ENCODE measurements at places on chromosomes 7 and 10.

- no peak for DNase-seq
Measured at GRCh38 chr7:117096942-117097341, 143.6 kb downstream of the ST7 start.

GRCh38 chr10:124743191-124744101 is 732 bp downstream of the FAM53B start:
- no peak for DNase-seq

DNA sequence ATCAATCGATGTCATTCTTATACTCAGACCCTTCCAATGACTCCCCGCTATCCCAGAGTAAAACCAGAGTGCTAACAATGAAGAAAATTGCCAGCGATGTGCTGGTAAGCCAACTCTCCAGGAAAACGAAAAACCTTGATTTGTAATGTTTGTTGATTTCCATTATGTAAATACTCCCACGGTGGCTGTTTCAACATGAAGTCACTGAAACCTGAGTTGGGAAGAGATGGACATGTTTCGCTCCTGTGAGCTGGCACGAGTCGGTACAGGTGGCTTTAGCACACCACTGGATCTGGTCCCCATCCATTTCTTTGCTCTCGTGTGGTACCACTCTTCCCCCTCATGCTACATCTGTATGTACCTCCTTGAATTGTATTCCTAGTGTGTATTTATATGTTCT is 52.9 kb downstream of the AP3M1 start:
- no peak for DNase-seq

DNA sequence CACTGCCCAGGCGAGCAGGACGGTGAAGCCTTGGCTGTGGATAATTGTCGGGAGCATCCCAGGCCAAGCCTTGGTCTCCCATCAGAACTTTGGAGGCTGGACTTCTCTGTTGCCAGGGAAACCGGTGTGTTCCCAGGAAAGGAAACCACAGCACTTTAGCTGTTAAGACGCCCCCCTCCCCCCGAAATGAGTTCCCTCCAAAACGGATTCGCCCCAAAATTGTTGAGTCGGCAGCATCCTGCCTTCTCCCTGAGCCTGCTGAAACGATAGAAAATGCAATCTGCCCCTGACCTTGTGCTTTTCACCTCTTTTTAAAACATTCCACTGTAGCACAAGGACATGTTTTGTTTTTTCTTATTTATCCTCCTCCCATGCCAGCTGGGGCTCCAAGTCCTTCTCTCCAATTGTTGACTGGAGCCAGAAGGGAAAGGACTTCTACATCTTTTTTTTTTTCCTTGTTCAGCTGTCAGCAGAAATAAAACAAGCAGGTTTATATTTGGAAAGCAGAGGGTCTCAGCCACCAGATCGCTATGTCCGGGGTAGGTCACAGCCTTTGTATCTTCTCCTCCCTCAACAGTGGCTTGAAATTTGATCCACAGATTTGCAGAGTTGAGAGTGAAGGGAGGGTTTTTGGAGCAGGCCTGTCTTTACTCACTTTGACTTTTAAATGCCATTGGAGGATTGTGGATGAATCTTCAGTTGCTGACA is 116.5 kb downstream of the ZMIZ1 start:
- no peak for DNase-seq

DNA sequence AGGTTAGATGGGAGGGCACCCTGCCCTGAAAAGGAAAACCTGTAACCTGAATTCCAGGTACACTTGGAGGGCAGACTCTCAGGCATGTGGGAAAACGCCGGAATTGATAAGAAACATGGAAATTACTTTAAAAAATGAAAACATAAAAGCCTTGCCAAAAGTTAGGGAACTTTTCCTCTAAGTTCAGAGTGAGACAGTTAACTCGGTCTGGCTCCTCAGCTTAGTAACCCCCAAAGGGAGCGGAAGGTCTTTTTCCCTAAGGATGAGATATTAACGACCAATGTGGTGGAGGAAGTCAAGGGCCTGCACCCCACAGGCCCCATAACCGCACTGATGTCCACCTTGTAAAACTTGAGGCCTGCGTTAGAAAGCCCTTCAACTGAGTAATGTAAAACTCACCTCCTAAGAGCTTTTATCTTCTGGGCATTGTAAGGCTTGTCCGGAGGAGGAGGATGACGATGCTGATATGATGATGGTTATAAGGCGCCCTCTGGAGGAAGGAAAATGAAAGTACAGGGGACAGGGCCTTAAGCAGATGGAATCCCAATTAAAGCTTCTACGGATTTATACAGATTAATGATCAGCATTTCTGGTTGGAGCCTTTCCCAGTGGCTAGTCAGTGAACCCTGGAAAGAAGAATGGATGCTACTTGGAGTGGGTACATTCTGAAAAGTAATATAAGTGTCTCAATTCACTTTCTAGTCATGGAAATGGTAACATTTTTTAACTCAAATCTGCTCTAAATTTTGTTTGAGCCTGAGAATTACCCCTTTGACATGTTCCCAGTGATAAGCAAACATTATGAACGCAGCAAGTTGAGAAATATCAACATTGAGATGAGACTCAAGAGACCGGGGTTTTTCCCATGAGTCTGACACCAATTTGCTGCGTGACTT is 694 bp downstream of the COL1A2 start:
- no peak for DNase-seq

GRCh38 chr7:32661929-32662328 is 166.6 kb downstream of the AVL9 start:
- no peak for DNase-seq

- no peak for DNase-seq
Measured at GRCh38 chr7:92835851-92836488, 403 bp downstream of the CDK6 start.

- DNase-seq, result no peak
Measured at GRCh38 chr10:122264436-122264835, 6.7 kb upstream of the BTBD16 start.

DNA sequence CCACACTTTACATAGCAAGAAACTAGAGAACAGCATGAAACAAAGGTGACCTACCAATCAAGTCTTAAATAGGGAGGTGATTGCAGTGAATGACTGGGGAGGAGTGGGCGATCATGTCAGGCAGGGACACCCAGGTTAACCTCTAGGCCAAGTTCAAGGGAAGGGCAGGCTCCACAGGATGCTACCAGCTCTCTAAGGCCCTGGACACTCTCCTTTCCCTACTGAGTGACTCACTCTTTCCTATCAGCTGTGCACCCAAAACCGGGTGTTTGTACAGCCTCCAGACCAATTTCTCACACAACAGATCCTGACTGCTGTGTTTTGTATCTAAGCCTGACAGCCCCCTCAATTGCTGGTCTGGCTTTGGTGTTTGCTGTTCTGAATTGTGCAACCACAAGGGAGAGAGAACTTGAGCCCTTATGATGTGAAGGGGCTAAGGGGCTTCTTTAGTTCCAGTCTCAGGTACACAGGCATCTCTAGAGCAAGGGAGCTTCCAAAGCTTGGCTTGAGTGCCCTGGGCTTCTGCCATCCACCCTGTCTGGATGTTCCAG is 107.8 kb downstream of the TBXAS1 start:
- no peak for DNase-seq

GRCh38 chr10:61781969-61782403 is 119.3 kb downstream of the CABCOCO1 start:
- DNase-seq, result no peak

- no peak for DNase-seq
Measured at GRCh38 chr10:38102880-38103279, 8.7 kb downstream of the ZNF37A start.

DNA sequence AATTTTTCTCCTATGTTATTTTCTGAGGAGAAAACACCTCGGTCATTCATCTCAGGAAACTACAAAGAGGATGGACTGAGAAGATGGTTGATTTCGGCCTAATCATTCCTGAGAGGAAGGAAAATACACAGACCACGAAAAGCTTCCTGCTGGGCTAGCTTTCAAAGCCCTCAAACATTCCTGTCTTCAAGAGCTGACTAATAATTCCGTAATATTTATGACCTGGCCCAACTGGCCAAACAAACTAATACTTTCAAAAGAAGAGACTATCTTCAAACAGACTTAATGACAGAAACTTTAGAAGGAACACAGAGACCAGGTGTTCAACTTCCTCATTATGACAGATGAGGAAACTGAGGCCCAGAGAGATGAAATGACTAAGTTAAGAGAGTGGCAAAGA is 215.1 kb upstream of the FRMD4A start:
- DNase-seq, result no peak

DNA sequence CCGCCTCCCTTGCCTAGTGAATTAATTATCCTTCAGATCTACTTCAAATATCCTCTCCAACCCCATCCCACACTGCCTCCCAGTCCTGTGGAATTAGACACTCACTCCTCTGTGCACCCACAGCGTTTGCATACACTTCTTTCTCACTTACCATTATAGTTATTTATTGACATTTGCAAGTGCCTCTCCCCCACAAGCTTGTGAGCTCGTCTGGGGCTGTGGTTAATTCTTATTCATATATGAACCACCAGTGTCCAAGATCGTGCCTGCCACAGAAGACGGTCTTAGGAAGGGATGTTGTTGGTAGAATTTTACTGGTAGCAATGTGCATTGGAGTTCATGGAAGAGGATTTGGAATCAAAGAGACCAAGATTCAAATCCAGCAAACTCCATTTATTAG is 68.1 kb upstream of the AOAH start:
- no peak for DNase-seq

- no peak for DNase-seq
Measured at GRCh38 chr7:21580073-21580521, 37.3 kb downstream of the DNAH11 start.

DNA sequence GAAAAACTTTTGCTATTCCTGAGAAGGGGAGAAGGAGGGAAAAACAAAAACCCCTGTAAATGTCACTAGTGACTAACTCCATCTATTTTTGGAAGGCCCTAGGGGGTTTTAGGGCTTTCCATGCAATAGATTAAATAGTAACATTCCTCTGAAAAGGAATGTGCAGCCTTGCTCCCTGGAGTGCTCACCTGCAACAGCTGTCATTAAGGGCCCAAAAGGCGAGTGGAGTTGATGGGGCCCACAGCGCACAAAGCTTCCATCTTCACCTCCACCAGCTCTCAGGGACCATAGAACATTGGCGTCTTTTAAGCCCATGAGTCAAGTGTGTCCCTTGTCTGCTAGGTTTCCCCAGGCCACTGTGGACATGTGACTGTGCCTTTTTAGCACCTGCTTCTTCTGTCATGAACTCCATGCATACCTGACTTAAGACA is 58.0 kb upstream of the IL6 start:
- DNase-seq, result no peak

DNA sequence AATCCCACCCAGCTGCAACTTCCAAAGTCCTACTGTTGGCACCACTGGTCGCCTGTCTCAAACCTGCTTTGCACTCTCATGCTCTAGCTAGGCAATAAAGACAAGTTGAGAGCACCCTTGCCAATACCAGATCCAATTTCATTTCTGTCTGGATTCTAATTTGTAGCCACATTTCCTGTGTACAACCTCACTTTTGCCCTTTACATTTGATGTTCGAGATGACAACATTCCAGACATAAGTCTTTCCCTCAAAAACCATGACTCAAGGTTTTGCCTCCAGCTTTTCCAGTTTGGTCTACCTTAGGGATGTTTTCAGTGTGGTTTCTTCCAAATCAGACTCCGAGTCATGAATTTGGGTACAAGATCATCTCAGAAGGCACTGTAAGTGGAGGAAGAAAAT is 309.0 kb downstream of the GPAM start:
- no peak for DNase-seq

DNA sequence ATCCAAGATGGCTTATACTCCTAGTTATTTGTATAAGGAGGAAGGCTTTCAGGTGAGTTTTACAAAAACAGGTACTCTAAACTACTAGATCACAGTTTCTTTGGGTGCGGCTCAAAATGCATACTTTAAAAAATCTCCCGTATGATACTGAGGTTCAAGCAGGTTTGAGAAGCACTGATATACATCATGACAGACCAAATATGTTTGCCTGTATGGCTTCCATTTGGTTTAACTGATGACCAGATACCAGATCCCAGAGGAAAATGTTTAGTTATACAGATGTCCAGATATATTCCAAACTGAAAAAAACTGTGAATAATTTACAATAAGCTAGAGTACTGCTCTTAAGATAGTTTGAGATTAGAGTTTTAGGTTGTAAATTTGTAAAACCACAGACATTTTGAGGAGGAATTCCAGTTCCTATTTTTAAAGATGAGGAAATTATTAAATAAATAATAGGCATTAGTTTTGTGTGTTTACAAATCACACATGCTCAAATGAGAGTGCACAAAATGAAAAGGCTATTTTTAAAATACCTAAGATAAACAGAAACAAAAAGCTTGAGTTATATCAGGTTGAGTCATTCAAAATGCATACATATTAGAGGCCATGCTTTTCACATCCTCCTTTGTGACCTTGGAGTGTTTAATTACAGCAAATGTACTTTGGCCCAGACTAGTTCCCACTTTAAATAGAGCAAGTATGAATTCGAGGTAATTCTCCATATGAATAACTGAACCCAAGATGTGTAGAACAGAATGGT is 60.5 kb downstream of the SEMA3C start:
- no peak for DNase-seq

GRCh38 chr7:102451371-102452054 is 13.2 kb downstream of the ALKBH4 start:
- DNase-seq, result no peak

GRCh38 chr7:78141522-78142281 is 343.1 kb downstream of the PHTF2 start:
- DNase-seq, result no peak

DNA sequence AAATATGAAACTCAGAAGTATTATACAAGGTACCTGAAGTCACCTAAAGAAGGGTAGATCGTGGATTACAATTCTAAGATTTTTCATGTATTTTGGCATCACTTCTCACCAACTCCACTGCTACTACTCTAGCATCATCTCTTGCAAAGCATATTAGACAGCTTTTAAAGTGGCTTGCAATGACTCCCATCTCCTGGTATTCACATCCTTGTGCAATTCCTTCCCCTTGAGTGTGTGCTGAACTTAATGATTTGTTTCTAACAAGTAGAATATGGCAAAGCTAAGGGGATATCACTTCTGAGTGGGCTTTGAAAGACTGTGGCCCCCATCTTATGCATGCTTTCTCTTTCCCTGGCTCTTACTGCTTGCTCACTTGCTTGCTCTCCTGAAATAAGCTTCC is 280.2 kb downstream of the SNX13 start:
- DNase-seq, result no peak

DNA sequence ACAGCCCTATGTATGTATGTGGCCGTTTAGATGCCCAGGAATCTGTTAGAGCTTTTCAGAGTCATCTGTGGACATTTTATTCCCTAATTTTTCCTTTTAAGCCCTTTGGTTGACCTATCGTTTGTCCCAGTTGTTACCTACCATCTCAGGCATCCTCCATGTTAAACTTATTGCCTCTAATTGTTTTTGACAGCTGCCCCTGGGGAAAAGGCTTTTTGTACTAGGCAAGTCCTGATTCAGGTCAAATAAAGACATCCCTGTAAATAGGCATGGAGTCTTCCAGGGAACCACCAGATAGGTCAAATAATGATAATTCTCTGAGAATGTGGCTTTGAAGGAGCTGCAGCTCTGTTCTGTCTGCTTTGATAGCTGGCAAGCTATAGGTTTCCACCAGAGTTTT is 87.7 kb upstream of the CYP26C1 start:
- DNase-seq, result no peak

Data from esophagus squamous epithelium (tissue), 5 donors.